ENCODE measurements at places on chromosomes 6 and 20.

DNA sequence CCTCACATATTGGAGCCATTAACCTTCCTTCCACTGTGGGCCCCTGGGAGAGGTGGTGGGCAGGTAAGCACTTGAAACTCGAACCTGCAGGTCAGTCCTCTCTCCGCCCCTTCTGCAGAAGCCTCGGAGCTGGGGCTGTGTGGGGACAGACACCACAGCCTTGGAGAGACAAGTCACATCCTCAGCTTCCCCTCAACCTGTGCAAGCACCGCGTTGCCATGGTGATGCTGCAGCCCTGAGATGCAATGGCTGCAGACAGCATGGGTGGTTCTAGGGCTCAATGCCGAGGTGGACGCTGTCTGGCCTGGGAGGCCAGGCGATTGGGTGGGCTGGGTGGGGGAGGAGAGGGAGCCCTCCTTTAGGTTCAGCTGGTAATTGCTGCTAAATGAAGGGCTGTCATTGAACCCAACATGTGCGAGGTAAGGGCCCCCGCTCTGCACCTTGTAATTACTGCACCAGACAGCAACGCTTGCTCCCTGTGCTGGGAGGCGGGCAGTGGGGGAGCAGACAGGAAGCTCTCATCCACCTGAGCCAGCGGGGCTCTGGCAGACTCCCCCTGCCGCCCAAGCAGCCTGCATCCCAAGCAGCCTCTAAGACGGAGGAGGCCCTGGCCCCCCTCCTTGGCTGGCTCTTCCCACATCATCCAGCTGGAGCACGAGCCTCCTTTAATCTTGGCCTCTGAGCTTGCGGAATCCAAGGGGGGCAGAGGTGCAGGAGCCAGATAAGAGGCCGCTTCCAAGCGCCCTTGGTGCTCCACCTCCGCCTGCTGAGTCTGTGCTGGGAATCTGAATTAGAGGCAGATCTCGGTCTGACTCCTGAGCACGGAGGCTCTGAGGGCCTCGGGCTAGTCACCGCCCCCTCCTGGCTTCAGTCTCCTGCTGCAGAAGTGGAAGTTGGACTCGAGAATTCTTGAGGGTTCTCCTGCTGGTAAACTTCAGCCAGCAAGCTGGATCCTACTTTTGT, 39.8 kb upstream of the CDH22 start:
- no peak for DNase-seq

DNA sequence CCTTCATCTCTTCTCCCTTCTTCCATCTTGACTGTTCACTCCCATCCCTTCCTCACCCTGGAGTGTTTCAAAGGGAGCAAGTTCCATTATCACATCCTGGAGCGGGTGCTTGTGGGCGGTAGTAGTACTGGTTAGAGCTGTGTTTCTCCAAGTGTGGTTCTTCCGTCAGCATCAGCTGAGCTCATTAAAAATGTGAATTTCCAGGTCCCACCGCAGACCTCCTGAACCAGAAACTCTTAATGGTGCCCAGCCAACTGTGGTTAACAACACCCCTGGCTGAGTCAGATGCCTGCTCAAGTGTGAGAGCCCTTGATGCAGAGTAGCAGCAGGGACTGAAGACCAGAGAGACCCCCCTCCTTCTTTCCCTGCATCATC, 24.4 kb downstream of the ANGPT4 start:
- no peak for DNase-seq

DNA sequence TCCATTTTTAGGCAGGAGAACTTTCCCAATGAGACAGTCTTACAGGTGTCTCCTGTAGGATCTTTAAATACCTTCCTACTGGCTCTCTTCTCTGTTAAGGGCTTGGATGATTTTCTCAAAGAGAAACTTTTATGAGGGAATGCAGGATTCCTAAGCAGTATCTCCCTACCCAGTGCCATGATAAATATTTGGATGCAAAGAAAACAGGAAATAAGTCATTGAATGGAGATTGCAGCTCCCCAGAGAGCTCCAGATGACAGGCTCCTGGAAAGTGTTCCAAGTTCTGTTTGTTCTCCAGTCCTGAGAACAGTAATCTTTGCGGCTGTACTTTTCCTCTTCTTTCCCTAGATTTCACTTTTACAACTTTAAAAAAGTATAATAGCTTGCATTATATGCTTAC, 2.4 kb upstream of the SCGN start:
- DNase-seq = no peak

GRCh38 chr20:63006540-63007359, at the start of gene BHLHE23:
Gene BHLHE23 (minus strand): TSS chr20:63006964. CDS start chr20:63006774, 190 bp downstream.
- no peak for DNase-seq

DNA sequence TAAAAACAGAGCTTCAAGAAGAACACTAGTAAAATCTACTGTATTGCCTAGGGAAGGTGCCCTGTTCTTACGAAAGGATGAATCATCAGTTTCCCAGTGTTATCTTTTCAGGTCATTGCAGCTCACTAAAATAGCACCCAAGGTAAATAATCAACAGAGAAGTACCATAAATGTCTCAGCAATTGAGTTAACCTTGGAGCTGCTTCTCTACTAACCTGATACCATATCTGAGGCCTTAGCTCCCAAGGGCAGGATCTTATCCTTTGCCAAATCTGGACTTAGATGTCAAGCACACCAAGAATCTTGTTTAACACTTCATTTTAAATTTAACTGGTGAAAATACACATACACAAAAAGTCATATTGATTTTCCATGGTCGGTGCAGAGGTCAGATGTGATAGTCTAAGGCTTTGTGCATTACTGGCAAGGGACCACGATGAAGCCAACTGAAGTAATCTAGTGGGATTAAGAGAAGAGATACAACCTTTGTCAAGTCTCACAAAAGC, 81.5 kb downstream of the EDN1 start:
- DNase-seq = no peak
